H1 (cell line): ENCODE measurements at places on chromosomes 5 and 9. TPM values are rescaled to one million over a fixed set of nuclear protein-coding genes. Genes with fewer than 3 reads are reported as not detected.

The SOHLH1 gene
- not detected in 2 replicates for total RNA-seq

The IL4 gene
- not detected in 2 replicates for total RNA-seq

The GPR150 gene
- not detected in 2 replicates for total RNA-seq

The NUDT12 gene
- total RNA-seq = 12.5 and 14.0 TPM in 2 replicates

The GNA14 gene
- 3.2 and 3.4 TPM in 2 replicates for total RNA-seq

The GARIN3 gene
- total RNA-seq = not detected in 2 replicates

The DOCK8 gene
- total RNA-seq = 1.4 and 2.0 TPM in 2 replicates

The SPATA31A3 gene
- not detected in 2 replicates for total RNA-seq

The ADAMTS13 gene
- total RNA-seq = 5.1 and 5.8 TPM in 2 replicates

The N4BP3 gene
- total RNA-seq = 36.0 and 39.2 TPM in 2 replicates

The TMEM171 gene
- total RNA-seq = 1.0 and 1.5 TPM in 2 replicates

The IL5 gene
- total RNA-seq = not detected in 2 replicates

The SPINK13 gene
- not detected in 2 replicates for total RNA-seq

The TMEM232 gene
- 1.3 and 1.6 TPM in 2 replicates for total RNA-seq

The COL15A1 gene
- 0.08 and 0.15 TPM in 2 replicates for total RNA-seq

The CNTNAP3 gene
- 5.1 and 9.0 TPM in 2 replicates for total RNA-seq

The UNC13B gene
- total RNA-seq = 46.5 and 51.7 TPM in 2 replicates

The ARHGEF37 gene
- total RNA-seq = 0.48 and 1.8 TPM in 2 replicates

The SPINK4 gene
- total RNA-seq = not detected in 2 replicates

The ANKRD31 gene
- total RNA-seq = 0.06 and 0.27 TPM in 2 replicates

The FRMD3 gene
- total RNA-seq = 1.3 and 1.4 TPM in 2 replicates

The NAIP gene
- total RNA-seq = 4.4 and 4.7 TPM in 2 replicates

The PTGDS gene
- total RNA-seq = 2.2 and 2.3 TPM in 2 replicates

The IL13 gene
- total RNA-seq = not detected in 2 replicates

The EMB gene
- total RNA-seq = 44.6 and 48.4 TPM in 2 replicates

The SPINK6 gene
- total RNA-seq = not detected in 2 replicates

The C1QTNF3 gene
- 0.82 and 1.0 TPM in 2 replicates for total RNA-seq

The NR3C1 gene
- total RNA-seq = 5.4 and 7.7 TPM in 2 replicates

The KCNT1 gene
- 0.13 and 0.44 TPM in 2 replicates for total RNA-seq

The WDR31 gene
- 0.28 and 0.40 TPM in 2 replicates for total RNA-seq

The MARCOL gene
- not detected in 2 replicates for total RNA-seq

The NMUR2 gene
- total RNA-seq = not detected in 2 replicates

The TAF11L10 gene
- total RNA-seq = not detected in 2 replicates

The HRCT1 gene
- total RNA-seq = not detected in 2 replicates

The LMX1B gene
- 0.37 and 0.52 TPM in 2 replicates for total RNA-seq

The CTXN3 gene
- not detected in 2 replicates for total RNA-seq

The CCL19 gene
- total RNA-seq = not detected in 2 replicates

The SVEP1 gene
- total RNA-seq = 0.36 and 0.37 TPM in 2 replicates

The KIF24 gene
- 3.9 and 4.5 TPM in 2 replicates for total RNA-seq

The SHC3 gene
- 7.1 and 8.4 TPM in 2 replicates for total RNA-seq

The ADAMTS6 gene
- total RNA-seq = 1.7 and 2.4 TPM in 2 replicates

The NPR3 gene
- not detected in 2 replicates for total RNA-seq

The CATSPER3 gene
- total RNA-seq = 0.48 TPM in 1 of 2 replicates, not detected in the other

The GFPT2 gene
- total RNA-seq = 141 and 143 TPM in 2 replicates
